ENCODE measurements at places on chromosomes 4 and X.

- DNase-seq = no peak
These were observed 71.4 kb downstream of the PDLIM5 start for GRCh38 chr4:94523033-94523580.

DNA sequence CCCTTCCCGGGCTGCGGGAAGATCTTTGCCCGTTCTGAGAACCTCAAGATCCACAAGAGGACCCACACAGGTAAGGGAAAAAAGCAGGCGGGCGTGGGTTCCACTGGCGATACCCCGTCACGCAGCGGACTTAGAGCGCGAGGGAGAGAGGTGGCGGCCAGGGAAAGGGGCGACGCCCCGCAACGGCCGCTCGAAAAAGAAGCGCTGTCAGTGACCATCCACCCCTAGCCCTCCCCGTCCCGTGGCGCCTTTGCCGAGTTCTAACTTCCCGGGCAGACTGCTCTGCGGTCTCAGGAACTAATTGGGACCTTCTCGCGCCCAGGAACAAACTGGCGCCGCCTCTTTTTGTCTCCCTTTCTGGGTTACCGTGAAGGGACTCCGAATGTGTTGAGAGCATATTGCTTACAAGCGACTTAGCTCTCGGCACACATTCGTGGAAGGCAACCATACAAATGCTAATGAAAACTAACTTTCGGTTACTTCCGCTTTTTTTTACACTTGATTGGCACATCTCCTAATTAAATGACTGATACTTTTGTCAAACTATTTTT is 1.8 kb downstream of the ZIC3 start:
- peak; percentile 0 for DNase-seq

GRCh38 chr4:12770351-12770750 is 713.8 kb downstream of the RAB28 start:
- no peak for DNase-seq

DNA sequence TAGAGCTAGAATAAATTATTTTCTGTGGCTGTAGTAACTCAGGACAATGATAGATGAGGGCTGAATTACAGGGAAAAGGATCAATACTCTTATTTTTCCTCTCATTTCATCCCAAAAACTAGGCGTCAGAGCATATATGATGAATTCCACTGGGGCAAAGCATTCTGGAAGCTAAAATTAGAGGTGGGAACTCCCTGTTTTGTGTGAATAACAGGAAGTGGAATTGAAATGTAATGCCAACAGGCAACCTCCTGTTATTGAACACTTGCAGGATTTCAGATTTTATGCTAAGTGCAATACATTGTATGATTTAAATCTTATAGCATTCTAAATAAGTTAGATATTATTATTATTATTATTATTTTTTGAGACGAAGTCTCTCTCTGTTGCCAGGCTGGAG is 20.9 kb downstream of the HSD17B11 start:
- DNase-seq = no peak

DNA sequence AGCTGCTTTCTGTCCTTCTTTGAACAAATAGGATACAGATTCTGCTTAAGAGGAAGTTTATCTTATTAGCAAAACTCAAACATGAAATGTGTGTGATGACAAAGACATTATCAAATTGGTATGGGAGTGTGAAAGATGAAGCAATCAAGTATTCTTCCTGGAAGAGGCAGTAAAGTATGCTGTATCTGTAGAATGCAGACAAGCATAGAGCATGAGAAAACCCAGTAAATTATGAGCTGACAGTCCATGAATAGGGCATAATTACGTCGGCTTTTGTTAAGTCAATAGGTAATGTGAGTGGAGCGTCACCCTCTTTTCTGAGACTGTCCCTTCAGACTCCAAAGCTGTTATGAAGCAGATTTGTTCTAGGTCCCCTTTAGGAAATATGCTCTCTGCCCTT is 458.6 kb upstream of the NWD2 start:
- DNase-seq = no peak

DNA sequence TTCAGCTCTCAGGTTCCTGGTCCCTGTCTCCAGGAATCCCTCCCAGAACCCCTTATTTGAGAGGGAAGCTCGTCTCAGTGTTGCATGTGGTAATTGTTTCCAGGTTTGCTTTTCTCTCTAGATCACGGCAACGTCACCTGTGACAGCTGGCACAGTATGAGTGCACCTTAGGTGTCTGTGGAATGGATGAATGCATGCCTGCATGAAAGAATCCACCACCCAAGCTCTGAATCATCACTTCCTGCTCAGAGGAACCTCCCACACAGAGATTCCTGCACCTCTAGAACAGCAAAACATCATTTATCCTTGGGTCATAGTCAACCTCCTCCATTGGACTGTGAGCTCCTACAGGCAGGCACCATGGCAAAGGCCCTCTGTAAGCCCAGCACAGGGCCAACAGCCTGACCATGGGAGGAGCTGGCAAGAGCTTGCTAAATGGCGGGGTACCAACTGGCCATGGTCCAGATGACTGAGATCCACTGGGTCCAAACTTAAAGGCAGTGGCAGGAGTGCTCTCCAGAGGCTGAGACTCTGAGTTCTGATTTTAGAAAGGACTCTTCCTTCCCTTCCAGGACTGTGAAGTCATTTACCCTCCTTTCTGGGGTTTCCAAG is 116.2 kb downstream of the SLC2A9 start:
- no peak for DNase-seq
